CD14-positive monocyte (primary cell): ENCODE measurements at places on chromosomes 13 and 19.

DNA sequence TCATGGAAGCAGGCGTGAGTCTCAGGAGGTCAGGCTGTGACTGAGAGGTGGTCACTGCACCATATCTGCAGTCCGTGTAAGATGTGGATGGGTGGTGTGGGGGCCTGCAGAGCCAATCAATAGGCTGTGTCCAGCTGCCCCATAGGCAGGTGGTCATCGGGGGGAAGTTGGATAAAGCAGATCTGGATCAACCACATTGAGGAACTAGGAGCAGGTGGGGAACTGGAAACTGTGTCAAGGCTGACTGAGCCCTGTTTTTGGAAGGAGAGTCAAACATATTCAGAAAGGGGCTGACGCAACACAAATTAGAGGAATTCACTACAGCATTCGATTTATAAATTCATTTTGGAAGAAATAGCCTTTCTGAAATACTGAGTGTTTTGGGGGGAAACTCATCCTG, 15.0 kb downstream of the CLEC4M start:
- DNase-seq: peak; percentile 18

- DNase-seq: no peak
Observed at GRCh38 chr13:96388598-96388997, 298.7 kb downstream of the HS6ST3 start.

- no peak for DNase-seq
Observed at GRCh38 chr19:45189971-45190370, 11.4 kb downstream of the BLOC1S3 start.

GRCh38 chr19:1214299-1214861, 8.8 kb downstream of the STK11 start:
- no peak for DNase-seq

- DNase-seq: no peak
Observed at GRCh38 chr19:46116121-46116520, 8.4 kb downstream of the IGFL3 start.

DNA sequence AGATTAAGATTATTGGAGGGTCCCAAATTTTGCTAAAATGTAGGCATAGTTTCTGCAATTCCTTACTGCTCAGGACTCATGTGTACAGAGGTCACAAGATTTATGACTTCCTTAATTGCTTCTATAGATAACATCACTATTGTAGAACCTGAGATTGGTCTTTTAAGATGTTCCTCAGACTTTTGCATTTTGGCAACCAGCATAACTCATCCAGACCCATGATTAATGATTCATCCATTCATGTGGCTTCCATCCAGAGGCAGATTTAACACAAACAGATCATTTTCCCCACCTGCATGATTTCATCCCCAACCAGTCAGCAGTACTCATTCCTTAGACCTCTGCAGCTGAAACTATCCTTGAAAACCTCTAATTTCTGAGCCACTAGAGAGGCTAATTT, 34.5 kb upstream of the CEACAM8 start:
- DNase-seq: no peak

DNA sequence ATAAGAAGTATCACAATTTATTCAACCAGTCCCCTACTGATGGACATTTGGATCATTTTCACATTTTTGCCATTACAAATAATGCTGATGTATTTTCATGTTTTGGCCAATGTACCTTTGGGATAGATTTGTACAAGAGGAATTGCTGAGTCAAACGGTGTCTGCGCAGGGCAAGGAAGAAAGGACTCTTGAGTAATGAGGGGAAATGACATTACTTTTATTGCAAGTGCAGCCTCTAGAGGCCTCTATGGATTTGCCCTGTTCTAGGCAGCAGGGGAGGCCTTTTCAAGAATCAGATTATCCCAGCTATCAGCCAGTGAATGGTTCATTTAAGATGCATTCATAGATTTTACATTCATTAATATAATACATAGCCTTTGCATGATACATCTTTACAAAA, 32.9 kb upstream of the GTF3A start:
- no peak for DNase-seq

DNA sequence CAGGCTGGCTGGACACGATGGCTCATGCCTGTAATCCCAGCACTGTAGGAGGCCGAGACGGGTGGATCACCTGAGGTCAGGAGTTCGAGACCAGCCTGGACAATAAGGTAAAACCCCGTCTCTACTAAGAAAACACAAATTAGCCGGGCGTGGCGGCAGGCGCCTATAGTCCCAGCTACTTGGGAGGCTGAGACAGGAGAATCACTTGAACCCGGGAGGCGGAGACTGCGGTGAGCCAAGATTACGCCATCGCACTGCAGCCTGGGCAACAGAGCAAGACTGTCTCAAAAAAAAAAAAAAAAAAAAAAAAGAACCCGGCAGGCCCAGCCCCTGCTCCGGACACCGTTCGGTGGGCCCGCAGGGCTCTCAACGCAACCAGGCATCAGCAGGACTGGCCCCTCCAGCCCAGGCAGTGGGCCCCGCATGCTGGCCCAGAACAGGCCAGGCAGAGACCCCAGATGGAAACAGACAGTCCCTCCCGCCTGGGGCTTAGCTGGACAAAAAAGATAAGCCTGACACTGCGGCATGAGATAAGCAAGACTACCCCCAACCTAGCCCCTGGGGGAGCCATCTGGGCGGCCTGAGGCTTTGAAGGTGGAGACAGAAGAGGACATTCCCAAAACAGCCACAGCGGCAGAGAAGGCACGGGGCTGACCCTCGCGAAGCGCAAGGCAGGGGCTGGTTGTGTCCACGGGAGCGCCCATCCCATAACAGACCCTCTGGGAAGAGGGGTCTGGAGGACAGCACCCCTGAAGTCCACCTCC, 11.6 kb downstream of the REXO1 start:
- DNase-seq: no peak

- DNase-seq: no peak
Observed at GRCh38 chr13:112702341-112702985, 12.6 kb downstream of the ATP11A start.

- DNase-seq: peak; percentile 89
Observed at GRCh38 chr19:44845612-44846454, at the start of gene NECTIN2. Gene NECTIN2, plus strand, starts transcription at chr19:44846297. Its CDS starts 229 bp downstream, at chr19:44846526.

DNA sequence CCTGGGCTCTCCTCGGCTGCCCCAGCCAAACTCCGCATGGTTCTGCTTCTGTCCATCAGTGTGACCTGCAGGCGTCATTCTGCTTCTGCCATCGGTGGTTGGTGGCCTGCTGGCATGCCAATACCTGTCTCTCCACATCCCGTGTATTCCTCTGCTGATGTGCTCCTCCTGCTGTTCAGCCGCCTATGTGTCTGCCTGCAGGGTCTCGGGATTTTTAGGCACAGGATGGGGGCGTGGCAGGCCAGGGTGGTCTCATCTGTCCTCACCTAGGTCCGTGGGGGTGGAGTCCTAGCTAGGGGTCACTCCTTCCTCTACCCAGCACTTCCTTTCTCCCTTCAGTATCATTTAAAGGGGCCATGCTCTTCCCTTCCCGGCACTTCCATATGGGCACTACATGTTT, 33.0 kb upstream of the SGCG start:
- no peak for DNase-seq
